ENCODE measurements at places on chromosomes 1 and 21. TPM values are rescaled to one million over a fixed set of nuclear protein-coding genes. Genes with fewer than 3 reads are reported as not detected.

- no peak for DNase-seq
These were observed 53.4 kb upstream of the PRKACB start for GRCh38 chr1:84090447-84091245.

The MAP7D1 gene
- total RNA-seq, result 7.2 TPM

The PIK3C2B gene
- 3.4 TPM for total RNA-seq

- DNase-seq, result no peak
These were observed 183.5 kb upstream of the ADGRL4 start for GRCh38 chr1:79190074-79190473.

All from HepG2 (cell line).